ENCODE measurements at places on chromosomes 7 and 10.

DNA sequence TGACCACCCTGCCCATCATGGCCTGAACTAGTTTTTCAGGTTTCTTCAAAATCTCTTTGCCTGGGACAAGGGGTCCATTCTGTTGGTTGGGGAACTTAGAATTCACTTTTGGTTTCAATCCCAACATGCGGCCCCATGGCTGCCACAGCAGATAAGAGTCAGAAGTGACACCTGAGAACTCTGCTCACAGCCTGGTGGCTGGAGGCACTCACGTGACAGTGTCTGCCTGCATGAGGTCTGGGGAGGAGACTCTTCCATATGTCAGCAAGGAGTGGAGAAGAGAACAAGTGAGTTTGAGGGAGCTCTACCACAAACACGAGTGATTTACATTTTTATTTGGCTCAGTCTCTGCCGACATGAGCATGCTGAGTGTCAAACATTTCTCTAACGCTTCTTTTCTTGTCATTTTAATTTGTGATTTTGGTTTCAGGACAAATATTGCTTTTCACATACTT is 370.4 kb downstream of the TNS3 start:
- no peak for DNase-seq

DNA sequence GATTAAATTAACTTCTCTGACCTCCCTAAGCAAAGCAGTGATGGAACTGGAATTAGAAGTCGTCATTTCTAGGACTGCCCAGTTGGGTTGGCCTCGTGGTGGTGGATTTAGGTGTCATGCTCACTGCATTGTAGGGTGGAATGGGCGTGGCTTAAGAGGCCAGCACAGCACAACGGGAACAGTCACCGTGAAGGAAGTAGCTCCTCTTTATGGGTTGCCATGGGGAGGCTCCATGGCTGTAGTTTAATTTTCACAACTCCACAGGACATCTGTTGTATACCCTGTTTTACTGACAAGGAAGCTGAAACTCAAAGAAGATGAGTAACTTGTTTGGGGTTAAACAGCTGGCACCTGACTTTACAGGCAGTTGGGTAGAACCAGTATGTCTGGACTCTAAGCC is 208.3 kb downstream of the CELF2 start:
- DNase-seq, result peak; percentile 69

GRCh38 chr10:59018977-59019376 is 157.5 kb upstream of the PHYHIPL start:
- DNase-seq, result no peak

DNA sequence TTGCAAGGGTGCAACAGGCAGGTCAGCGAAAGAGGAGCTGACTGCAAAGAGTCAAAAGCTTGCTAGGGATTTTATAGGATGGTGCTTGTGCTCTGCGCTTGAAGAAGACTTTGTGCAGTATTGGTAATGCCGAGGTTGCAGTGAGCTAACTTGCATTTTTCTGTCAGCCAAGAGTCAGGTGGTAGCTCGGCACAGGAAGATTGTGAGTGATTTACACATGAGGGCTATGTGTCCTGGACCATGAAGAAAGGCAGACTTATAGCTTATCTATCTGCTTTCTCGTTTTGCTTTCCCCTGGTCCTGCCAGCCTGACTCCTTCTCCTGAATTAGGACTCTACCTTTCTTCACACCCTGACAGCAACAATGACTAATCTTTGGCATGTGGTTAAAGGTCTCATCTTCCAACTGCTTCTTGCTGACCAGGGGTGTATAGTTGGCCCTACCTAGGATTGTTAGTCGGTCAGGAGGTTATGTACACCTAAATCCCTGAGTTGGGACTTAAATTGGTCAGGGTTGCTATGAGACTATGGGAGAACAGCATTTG is 4.1 kb upstream of the SYPL1 start:
- no peak for DNase-seq

- no peak for DNase-seq
Measured at GRCh38 chr10:89600041-89600440, 45.0 kb downstream of the PANK1 start.

DNA sequence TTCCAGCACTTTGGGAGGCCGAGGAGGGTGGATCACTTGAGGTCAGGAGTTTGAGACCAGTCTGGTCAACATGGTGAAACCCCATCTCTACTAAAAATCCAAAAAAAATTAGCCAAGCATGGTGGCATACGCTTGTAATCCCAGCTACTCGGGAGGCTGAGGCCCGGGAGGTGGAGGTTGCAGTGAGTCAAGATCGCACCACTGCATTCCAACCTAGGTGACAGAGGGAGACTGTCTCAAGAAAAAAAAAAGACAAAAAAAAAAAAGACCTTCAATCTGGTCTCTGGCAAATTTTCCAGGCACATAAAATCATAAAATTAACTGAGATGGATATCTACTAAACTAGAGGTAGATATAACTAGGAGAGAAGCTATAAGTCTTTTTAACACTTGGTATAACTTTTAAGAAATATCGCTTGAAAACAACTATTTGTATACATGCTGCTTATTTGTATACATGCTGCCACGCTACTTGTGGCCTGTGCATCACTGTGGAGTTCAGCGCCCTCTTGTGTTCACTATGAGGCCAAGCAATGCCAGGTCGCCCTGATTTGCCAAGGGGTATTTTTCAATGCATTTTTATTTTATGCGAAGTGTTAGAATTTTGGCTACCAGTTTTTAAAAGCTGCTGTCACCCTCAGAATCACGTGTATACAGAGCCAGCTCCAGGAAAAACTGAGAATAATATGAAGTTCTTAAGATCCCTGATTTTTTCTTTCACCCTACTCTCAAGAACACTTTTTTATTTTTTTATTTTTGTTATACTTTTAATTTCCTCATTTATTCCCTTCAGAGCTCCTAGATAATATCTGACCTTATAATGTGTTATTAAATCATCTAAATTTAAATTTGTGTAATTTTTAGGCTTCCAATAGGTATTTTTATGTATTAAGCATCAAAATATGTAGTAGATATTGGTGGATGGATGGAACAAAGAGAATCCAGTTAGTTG is 26.7 kb downstream of the CYCS start:
- peak; percentile 60 for DNase-seq

DNA sequence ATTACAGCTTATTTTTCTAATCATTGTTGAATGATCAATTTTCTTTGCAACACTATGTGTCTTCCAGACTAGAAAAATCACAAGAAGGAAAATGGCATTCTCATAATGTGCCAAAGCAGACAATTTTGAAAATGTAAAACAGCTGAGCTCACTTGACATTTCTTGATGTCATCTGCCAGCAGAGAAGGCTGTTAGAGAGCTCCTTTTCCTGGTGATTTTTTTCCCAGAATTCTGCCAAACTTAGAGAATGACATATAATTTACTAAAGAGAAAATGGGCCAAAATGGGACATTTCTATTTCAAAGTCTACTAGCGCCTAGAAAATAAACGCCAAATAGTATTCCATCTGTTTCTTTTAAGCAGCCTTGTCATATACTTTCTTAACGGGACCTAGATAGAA is 88.9 kb upstream of the CSTF2T start:
- DNase-seq, result no peak

- no peak for DNase-seq
Measured at GRCh38 chr10:64368298-64368697, 847.1 kb downstream of the REEP3 start.

DNA sequence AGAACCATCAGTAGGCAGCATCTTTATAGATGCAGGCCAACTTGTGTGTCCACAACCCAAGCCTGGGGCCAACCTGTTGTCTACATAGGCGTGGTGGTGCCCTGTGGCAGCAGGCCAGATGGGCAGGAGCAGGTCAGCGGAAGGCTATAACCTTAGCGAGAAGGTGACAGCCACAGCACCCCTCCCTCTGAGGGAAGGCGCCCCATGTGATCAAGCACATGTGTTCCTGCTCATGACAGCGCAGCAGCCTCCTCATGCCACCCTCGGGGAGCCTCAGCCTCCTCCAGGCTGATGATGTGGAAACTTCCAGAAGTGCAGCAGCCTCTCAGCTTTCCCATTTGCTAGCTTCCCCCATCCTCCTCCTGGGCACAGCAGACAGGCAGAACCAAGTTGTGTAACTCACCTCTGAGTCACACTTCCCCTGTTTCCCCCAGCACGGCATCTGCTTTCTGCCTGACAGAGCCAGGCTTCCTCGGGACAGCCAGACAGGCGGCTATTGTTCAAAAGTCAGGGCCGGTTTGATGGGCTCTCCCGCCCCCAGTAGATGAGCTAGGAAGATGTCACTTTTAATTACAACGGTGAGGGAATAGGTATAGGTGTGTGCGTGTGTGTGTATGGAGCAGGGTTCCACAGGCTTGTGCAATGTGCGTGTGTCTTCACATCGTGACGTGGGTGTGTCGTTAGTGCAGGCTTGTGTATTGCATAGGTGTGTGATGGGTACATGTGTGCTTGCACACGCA is 312.0 kb upstream of the ZMIZ1 start:
- peak; percentile 80 for DNase-seq

GRCh38 chr7:114931656-114932011 is 9.7 kb downstream of the MDFIC start:
- DNase-seq, result no peak

DNA sequence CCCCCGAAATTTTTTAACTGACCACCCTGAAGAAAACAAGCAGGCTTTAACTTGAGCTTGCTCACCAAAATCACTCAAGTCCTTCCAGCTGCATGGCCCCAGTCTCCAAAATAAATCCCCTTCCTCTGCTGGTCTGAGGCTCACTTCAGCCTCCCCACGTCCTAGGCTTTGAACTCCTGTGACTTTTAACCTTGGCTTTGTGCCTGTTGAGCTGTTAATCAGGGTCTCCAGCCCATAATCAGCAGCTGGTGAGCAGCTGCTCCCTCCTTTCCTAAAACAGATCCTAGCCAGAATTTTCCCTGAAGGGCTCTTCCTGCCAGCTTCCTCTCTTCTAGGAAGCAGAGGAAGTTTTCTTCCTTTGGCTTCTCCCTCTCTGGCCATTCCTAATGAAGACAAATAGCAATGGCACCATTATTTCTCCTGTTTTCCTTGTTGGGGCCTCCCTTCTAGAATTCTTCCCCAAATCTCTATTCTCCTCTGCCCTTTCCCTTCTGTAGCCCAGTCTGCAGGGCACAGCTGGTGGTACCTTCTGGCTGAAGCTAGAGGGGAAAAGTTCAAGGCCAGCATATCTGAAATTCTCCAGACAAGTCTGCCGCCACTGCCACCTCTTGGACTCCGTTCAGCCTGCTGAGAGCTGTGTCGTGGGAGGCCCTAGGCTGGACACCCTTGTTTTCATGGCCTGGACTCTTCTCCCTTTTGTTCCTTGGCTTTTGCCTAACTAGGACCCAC is 152.1 kb downstream of the NOC3L start:
- DNase-seq, result no peak

DNA sequence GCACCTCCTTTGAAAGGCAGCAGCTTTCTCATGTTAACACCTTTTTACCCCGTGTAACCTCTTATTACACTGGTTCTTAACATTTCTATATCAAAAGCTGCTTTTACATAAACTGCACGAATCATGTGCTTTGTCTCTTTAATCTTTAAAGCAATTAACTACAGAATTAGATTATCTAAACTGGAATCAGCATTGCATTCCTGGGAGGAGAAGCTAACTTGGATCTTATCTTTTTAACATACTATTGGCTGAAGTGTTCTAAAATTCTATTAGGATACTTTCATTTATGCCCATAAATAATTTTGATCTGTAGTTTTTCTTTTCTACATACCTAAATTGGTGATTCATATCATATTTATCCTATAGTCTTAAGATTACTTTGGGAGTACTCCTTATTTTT is 428.4 kb upstream of the IGFBP3 start:
- DNase-seq, result no peak

- no peak for DNase-seq
Measured at GRCh38 chr10:31977440-31978155, 49.0 kb upstream of the ARHGAP12 start.

GRCh38 chr10:56605051-56605450 is 244.0 kb upstream of the ZWINT start:
- DNase-seq, result no peak

- no peak for DNase-seq
Measured at GRCh38 chr10:126215746-126216631, 172.3 kb downstream of the ADAM12 start.

- no peak for DNase-seq
Measured at GRCh38 chr10:26367771-26368170, 70.4 kb upstream of the APBB1IP start.

GRCh38 chr7:99767662-99768061 is 16.3 kb downstream of the CYP3A4 start:
- DNase-seq, result no peak

GRCh38 chr7:133234961-133235875 is 17.7 kb upstream of the EXOC4 start:
- no peak for DNase-seq

DNA sequence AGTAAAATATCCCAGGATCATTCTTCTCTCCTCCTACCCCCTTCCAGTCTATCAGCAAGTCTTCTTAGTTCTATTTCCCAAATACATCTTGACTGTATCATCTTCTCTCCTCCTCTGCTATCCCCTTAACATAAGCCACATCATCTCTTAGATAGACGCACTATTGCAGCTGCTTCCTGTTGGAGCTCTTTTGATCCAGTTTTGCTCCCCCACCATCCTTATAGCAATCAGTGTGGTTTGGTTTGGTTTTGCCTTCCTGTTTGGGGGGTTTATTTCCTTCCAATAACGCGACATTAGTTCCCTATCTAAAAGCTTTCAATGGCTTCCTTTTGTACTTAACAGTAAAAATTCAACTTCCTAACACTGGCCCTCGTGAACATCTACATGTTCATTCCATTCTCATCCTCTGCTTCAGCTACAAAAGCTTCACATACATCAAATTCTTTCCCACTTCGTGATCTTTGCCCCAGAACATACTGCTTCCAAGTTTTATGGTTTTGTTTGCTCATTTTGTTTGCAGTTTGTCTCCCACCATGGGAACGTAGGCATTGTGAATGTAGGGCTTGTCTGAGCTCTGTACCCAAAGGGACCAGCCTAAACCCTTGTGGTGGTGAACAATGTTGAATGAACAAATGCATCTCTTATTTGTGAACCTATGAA is 33.7 kb upstream of the PLXDC2 start:
- no peak for DNase-seq

DNA sequence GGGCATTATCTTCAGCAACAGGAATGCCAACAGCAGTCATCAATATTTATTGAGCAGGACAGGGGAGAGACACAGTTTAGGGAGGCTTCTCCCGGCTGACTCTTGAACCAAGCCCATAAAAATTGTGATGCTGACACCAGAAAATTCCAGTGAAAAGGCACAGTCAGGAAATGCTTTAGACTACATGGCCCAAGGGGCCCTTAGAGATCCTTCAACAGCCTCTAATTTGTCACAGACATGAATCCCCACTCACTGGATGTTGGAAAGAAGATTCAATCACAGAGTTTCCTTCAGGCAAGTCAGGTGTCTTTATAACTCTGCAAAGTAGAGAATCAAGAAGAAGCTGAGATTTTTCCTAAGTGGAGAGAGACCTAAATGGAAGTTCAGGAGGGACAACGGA is 1.2 kb downstream of the GJC3 start:
- no peak for DNase-seq

DNA sequence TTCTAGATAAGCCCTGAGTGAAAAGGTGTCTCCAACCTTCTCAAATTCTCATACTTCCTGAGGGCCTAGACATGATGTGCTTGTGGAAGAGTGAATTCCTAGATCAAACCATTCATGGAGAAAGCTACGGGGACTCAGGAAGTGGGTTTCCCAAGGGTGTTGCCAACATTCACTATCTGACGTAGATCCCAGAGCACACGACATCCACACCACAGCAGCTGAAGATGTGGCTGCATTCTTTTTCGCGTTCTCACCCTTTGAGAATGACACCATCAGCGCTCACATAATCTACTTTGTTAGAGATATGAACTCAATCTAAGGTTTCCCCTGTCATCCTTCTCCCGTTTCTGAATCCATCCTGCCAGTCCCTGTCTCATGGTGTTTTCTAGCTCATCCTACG is 290.8 kb downstream of the DNAJB6 start:
- DNase-seq, result no peak

- no peak for DNase-seq
Measured at GRCh38 chr10:76017026-76017732, 585.8 kb downstream of the LRMDA start.
